ENCODE measurements at places on chromosomes 11 and 22. TPM values are rescaled to one million over a fixed set of nuclear protein-coding genes. Genes with fewer than 3 reads are reported as not detected.

Gene MYO18B
- not detected for total RNA-seq

Gene FGF19
- total RNA-seq: not detected

Gene IGSF9B
- not detected for total RNA-seq

Gene AQP11
- 0.18 TPM for total RNA-seq

Gene UPK3A
- total RNA-seq: not detected

Gene GDPD4
- total RNA-seq: not detected

Gene CDC42EP1
- 89.3 TPM for total RNA-seq

Gene GGT1
- 8.2 TPM for total RNA-seq

Gene IRAG1
- total RNA-seq: 1.4 TPM

Gene FJX1
- total RNA-seq: 64.6 TPM
